ENCODE measurements at places on chromosomes 11 and 22.

DNA sequence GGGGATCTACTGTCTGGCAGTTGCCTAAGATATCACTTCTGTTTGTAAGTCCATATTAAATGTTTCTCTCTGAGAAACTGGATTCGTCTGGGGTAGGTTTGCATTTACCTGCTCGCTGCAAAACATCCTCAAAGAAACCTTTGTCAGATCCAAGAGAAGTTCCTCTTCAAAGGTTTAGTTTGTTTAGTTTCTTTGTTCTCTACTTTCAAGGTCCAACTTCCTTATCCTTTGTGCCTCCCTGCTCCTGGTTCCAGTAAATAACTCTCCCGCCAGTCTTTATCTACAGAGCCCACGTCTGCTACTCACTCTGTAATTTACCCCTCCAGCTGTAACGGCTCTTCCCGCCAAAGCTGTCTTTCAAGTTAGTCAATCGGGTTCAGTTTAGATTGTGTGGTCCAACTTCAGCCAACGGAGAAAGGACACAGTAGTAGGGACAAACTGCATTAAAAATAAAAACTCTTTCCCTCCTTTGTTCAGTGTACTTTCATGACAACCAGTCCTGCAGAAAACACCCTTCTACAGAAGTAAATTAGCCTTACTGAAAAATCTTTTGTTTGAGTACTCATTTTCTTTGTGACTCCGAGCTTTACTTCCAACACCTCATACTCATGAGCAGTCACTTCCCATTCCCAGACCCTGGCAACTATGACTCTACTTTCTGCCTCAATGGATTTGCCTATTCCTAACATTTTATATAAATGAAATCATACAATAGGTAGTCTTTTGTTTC lies 41.0 kb downstream of the TMPRSS5 start:
- DNase-seq, result no peak

DNA sequence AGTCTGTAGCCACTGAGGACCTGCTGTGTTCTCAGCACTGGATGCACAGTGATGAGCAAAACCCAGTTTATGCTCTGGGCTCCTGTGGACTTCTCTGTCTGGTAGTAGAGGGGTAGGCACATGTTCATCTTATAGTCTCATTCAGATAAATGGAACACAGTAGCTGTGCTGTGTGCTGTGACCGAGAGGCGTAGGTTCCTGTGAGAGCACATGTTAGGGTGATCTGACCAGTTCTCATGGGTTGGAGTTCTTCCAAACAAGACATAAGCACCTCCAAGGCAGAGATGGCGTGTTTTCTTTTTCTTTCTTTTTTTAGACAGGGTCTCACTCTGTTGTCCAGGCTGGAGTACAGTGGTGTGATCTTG lies 154.8 kb upstream of the RASSF10 start:
- no peak for DNase-seq

DNA sequence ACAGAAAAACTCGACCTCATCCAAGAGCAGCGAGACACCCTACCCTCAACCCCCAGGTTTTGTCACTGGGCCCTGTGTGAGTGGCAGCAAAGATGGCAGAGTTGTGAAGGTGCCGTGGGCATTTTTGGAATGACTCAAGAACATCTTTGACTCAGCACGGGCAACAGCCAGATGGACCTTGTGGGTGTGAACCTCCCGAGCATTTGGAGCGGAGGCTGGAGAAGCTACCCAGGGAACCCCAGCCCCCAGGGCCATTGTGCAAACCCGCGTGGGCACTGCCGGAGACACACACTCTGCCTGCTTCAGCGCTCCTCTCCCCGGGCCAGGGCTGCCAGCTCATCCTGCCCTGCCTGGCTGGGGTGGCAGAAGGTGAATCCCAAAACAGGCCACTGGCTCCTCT lies 66.1 kb downstream of the PANX1 start:
- DNase-seq, result no peak

DNA sequence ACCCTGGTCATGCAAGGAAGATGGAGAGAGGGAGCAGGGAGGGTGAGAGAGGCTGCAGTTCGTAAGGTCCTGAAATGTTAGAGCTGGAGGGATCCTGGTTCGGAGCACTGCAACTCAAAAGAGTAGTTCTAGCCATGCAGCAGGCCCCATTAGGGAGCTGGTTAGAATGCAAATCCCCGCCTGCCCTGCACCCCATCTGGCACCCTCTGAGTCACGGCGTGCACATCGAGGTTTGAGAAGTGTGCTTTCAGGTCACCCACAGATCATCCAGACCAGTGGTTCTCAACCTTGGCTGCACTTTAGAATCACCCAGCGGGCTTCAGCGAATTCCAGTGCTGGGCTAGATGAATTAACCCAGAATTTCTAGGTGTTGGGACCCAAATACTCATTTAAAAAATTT lies 48.2 kb downstream of the ST3GAL4 start:
- DNase-seq, result no peak

GRCh38 chr11:102036757-102037156 lies 10.5 kb upstream of the CFAP300 start:
- no peak for DNase-seq

- DNase-seq, result no peak
Measured at GRCh38 chr11:35304386-35304775, 115.0 kb downstream of the SLC1A2 start.

GRCh38 chr22:20889025-20889704 lies 28.0 kb upstream of the CRKL start:
- no peak for DNase-seq

- peak; percentile 24 for DNase-seq
Measured at GRCh38 chr22:17366830-17367229, 2.4 kb upstream of the CECR2 start.

DNA sequence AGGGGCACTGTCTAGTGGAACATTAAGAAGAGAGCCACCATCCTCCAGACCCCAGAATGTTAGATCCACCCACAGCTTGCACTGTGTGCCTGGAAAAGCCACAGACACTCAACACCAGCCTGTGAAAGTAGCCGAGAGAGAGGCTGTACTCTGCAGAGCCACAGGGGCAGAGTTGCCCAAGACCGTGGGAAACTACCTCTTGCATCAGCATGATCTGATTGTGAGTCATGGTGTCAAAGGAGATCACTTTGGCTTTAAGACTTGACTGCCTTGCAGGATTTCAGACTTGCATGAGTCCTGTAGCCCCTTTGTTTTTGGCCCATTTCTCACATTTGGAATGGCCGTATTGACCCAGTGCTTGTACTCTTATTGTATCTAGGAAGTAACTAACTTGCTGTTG lies 115.9 kb upstream of the CCDC179 start:
- DNase-seq, result peak; percentile 4

All from stimulated activated naive CD8-positive, alpha-beta T cell treated with anti-CD3 and anti-CD28 coated beads, Interleukin-15, amount 100 ng/mL, for 72 hours (primary cell).